ENCODE measurements at places on chromosomes 5 and 9.

- no peak for DNase-seq
Measured at GRCh38 chr5:126846344-126846743, 69.4 kb downstream of the LMNB1 start.

GRCh38 chr5:111755942-111756381 is 1.0 kb downstream of the NREP start:
- DNase-seq = no peak

DNA sequence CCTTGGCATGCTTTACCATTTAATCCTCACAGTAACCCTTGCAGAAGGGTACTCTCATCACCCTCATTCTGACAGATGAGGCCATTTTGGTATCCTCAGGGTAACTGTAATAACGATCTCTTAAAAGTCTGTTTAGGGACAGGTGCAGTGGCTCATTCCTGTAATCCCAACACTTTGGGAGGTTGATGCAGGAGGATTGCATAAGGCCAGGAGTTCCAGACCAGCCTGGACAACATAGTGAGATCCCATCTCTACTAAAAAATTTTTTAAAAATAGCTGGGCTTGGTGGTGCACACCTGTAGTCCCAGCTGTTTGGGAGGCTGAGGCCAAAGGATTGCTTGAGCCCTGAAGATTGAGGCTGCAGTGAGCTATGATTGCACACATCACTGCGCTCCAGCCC is 31.8 kb downstream of the CSF1R start:
- DNase-seq = no peak

DNA sequence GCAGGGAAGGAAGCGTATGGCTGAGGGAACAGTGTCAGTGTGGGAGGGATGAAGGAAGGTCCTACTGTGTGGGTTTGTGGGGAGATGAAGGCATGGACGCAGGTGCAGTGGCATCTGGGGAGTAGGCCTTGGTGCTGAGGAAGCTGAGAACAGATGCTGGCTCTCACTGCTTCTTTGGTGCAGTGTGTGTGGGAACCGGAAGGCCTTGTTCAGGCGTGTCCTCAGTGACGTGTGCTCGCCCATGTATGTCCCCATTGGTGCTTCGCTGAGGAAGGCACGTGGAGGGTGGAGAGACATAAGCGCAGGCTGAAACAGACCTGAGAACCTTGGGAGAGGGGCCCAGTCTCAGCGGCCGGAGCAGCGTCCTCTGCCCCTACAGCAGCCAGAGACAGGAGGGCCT is 18.7 kb downstream of the ADAMTS13 start:
- DNase-seq = no peak

DNA sequence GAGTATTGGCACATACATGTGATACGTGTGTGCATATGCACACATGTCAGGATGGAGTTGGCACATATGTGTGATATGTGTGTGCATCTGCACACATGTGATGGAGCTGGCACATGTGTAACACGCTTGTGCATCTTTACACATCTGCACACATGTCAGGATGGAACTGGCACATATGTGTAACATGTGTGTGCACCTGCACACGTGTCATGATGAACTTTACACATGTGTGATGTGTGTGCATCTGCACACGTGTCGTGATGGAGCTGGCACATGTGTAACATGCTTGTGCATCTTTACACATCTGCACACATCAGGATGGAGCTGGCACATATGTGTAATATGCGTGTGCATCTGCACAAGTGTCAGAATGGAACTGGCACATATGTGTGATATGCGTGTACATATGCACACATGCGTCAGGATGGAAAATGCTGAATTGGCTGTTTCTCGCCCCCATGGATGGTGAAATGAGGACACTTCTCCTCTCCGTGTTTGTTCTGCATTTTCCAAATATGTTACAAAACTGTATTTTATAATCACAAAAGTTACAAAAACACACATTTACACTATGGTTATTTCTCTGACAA is 16.3 kb upstream of the SLC6A19 start:
- no peak for DNase-seq

- DNase-seq = no peak
Measured at GRCh38 chr5:142969624-142970439, 199.7 kb downstream of the ARHGAP26 start.

DNA sequence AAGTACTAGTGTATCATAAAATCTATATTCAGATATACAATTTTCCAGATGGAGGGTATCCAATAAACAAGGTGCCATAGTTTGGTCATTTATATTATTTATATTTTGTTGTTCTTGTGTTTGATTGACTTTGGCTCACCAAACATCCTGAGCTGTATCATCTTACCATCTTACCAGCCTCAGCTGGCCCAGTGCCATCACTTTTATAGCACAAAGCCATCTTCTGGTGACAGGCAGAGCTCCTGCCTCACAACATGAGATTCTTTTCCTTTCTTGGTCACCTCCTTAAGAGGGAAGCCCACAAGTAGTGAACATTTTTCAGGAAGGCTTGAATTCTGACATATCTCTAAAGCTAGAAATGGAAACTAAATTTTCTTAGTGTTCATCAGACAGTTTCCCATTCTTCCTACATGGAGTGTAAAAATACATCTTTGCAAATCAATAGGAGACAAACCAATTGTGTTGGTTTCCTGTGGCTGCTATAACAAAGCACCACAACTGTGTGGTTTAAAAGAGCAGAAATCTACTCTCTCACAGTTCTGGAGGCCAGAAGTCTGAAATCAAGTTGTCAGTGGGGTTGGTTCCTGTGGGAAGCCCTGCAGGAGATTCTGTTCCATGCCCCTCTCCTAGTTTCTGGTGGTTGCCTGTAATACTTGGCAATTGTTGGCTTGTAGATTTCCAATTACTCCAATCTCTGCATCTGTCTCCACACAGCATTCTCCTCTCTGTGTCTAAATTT is 341.8 kb downstream of the MAN2A1 start:
- no peak for DNase-seq

GRCh38 chr9:127463911-127464310 is 12.6 kb downstream of the LRSAM1 start:
- DNase-seq = no peak

- DNase-seq = no peak
Measured at GRCh38 chr9:3151672-3152576, 308.0 kb upstream of the PUM3 start.

GRCh38 chr9:75907329-75907728 is 16.9 kb downstream of the PCSK5 start:
- DNase-seq = no peak

DNA sequence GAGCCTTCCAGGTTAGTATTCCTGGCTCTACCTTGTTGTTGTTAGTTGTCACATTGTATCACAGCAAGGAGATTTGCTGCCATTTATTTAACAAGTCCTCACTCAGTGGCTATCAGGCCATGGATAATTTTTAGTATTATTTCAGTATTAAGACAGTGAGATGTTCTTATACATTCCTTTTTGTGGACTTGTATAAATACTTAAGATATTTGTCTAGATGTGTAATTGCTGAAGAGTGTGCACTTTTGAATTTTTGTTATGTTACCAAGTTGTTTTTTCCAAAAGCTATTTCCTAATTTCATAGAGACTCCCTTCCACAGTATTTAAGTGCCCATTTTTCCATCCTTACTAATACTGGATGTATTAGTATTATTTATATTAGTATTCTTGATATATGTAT is 22.0 kb downstream of the SLC36A1 start:
- no peak for DNase-seq

All from SHP77 treated with DMSO at 0.1 percent for 48 hours (cell line).